ENCODE measurements at places on chromosomes 13 and 19.

GRCh38 chr13:93603043-93603442, 376.4 kb downstream of the GPC6 start:
- DNase-seq, result no peak

GRCh38 chr13:26323764-26324163, 69.8 kb downstream of the CDK8 start:
- DNase-seq, result no peak

- no peak for DNase-seq
Observed at GRCh38 chr19:57687363-57688010, 5.7 kb downstream of the ZNF551 start.

DNA sequence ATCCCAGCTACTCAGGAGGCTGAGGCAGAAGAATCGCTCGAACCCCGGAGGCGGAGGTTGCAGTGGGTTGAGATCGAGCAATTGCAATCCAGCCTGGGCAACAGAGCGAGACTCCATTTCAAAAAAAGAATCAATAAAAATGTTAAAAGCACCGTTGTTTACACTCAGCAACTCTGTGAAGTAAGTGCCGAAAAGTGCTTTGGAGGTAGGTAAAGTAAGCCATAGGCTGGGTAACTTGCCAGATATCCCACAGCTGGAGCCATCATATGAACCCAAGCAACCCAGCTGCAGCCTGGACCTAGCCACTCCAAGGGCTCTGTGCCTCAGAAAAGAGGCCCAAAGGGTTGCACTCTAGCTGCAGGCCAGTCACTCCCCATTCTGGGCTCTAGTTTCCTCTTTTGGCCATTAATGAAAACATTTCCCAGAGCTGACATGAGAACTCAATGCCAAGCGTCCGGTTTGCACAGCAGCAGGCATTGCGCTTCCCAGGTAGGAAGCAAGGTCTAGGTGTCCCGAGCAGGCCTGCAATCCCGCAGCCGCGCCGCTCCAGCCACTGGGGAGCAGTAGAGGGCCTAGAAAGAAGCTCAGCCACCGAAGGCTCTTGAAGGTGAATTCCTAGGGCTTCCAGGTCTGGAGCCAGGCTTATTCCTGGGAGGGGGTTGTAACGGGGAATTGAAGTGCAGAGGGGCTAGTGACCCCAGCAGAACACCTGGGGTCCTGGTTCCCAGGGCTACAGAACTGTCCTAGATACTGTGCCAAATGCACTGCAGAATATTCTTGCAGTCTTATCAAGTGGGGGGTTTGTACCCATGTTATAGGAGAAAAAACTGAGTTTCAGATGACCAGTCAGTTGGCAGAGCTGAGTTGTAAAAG, 4.1 kb upstream of the CD79A start:
- DNase-seq, result peak; percentile 64

DNA sequence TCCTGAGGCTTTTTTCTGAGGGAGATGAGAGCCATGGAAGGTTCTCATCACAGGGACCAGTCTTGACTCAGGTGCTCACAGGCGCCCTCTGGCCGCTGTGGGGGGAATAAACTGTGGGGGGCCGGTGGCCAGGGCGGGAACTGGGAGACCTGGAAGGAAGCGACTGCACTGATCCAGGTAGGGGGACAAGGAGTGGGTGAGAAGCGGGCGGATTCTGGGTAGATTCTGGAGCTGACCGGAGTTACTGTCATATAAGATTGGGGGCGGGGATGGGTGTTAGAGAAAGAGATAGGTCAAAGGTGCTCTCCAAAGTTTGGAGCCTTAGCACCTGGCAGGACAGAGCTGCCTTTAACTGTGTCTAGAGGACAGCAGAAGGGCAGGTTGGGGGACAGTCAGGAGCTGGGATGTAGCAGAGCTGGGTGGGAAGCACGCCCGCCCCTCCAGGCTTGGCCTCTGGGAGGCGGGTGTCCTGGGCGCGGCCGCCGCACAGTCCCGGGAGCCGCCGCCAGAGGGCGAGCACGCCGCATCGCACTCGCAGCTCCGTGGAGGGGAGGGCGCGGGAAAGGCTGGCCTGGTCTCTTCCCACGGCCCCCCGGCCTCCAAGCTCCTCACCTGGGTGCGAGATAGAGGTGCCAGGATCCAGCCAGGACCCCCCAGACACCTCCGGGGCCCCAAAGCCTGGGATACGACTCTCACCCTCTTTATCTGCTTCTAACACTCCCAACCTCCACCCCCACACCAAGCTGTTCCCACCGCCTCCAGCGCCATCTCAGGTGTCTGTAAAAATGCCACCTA, 4.2 kb upstream of the DAND5 start:
- peak; percentile 56 for DNase-seq

GRCh38 chr19:8373867-8374813, 10.2 kb downstream of the ANGPTL4 start:
- DNase-seq, result no peak

DNA sequence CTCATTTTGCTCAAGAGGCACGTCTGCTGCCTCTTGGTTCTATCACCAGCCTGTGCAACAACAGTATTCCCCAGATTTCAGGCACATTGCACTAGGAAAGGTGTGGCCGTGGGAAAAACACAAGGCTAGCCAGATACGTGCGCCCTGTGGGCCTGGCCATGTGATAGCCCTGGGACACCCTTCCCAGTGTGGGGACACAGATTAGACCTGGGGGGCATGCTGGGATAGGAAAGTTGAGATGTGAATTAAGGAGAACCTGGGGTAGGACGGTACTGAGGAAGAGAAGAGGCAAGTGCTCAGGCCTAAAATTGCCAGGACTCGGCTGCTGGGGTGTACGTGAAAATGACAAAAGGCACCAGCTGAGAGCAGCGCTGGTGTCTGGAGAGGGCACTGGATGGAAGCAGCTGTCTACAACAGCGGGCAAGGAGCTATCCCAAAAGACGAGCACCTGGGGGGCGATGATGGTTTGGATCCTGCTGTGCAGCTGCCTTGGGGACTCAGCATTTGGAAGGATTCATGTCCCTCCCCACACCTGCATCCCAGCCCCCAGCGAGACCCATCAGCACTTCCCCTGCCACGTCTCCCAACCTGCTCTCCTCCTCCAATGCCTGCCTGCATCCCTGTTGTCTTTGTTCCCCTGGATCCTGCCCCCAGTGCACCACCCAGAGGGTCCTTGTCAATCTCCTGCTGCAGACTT, 54.3 kb downstream of the GGACT start:
- no peak for DNase-seq

GRCh38 chr19:3367628-3368440, 1.5 kb downstream of the NFIC start:
- no peak for DNase-seq

DNA sequence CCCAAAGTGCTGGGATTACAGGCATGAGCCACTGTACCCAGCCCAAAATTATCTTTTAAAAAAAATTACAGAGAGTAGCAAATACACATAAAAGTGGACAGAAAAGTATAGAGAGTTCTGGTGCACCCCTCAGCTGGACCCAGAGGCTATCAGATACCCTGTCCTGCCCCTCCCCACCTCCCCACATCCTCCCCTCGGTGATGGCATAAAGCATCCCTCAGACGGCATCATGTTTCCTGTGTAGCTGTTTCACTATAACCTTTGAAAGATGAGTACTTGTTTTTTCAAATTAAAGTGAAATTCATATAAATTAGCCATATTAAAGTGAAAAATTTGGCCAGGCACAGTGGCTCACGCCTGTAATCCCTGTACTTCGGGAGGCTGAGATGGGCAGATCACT, 20.1 kb downstream of the SLC27A1 start:
- no peak for DNase-seq

DNA sequence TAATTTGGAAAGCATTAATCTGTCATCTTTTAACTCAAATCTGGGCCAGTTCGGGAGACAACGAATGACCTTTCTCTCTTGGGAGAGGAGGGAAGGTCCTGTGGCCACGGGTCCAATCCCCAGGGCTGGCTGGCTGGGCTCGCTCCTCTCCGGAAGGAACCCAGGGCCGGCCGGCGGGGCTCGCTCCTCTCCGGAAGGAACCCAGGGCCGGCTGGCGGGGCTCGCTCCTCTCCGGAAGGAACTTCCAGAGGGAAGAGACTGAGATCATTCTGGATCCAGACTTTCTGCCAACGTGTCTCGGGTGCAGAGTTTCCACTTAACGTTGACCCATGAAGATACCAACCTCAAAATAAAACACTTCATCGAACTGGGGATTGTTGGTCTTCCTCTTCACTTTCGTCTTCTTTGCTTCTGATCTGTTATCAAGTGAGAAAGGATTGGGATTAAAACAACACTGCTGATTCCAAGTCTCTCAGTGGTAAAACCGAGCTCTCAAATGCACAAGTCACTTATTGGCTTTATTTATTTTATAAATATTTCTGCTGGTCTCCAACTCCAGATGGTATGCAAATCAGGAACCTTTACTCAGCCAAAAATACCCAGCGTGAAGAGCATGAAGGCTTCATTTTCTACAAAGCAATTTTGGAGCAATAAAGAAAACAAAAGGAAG, 53.3 kb upstream of the C13orf46 start:
- DNase-seq, result no peak

DNA sequence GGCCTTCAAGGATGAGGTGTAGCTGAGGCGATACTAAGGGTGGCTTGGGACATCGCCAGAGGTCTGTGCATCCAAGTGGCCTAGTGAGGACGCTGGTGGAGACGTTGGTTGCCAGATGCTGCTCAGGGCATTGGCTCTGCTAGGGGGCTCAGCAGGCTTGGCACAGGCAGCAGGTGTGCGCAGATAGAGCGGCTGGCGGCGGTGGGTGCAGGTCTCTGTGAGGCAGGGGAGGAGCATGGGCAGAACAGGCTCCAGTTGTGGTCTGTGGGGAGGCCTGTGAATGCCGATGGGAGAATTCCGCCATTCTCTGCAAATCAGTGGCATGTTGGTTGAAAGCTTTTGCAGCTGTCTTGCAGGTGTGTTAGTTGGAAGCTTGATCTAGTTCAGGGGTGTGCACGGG, 21.2 kb downstream of the PRAM1 start:
- no peak for DNase-seq

DNA sequence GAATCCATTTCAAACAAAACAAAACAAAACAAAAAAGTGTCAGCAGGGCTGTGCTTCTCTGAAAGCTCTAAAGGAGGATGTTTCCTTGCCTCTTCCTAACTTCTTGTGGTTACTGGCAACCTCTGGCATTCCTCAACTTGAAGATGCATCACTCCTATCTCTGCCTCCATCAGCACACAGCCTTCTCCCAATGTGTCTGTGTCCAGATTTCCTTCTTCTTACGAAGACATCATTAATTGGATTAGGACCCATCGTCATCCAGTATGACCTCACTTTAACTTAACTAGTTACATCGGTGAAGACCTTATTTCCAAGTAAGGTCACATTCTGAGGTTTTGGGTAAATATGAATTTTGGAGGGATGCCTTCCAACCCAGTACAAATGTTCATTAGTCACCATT, 33.8 kb upstream of the GTF2F2 start:
- DNase-seq, result no peak

- no peak for DNase-seq
Observed at GRCh38 chr19:35202722-35203688, 25.5 kb downstream of the FAM187B start.

DNA sequence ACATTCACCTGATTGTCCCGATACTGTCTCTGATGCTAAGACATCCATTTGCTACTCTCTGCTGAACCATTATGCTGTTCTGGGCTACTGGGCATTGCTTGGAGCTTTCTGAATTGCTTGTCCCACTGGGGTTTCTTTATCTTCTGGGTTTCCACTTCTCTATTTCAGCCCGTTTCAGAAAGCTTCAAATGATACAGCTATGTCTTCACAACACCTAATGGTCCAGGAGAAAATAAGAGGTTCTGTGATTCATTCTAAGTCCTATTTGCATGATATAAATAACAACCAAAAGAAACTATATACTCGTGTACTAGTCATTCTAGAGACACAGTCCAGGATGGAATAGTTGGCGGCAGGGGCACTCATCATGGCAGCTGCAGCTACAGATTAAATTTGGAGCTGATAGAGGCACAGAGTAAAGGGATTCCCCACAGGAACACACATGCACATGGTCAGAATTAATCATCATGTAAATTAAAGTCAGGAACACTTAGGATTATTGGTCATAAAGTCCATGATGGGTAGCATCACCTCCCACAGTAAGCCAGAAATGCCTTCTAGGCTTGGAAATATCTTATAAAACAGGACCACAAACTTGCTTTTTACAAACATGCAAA, 33.3 kb upstream of the SCEL start:
- DNase-seq, result no peak

- no peak for DNase-seq
Observed at GRCh38 chr13:74770361-74770760, 636.2 kb upstream of the KLF12 start.

DNA sequence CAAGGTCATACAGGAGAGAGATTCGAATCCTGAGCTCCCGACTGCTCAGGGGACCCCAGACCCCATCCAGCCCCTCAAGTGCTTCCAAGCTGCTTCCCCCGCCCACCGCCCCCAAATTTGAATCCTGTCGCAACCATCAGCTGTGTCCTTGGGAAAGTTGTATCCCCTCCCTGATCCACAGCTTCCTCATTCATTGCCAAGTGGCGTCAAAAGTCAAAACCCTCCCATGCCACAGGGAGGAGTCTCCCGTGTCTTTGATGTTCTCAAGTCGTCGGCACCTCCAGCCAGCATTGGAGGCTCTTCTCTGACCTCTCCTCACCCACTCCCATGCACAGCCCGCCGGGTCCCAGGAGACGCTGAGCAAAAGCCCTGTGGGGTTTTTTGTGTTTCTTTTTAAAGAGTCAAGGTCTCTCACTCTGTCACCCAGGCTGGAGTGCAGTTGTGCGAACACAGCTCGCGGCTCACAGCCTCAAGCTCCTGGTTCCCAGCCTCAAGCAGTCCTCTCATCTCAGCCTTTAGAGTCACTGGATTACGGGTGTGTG, 2.8 kb upstream of the IFI30 start:
- DNase-seq, result no peak

GRCh38 chr13:62626771-62627170, 1211.1 kb upstream of the PCDH20 start:
- DNase-seq, result no peak

DNA sequence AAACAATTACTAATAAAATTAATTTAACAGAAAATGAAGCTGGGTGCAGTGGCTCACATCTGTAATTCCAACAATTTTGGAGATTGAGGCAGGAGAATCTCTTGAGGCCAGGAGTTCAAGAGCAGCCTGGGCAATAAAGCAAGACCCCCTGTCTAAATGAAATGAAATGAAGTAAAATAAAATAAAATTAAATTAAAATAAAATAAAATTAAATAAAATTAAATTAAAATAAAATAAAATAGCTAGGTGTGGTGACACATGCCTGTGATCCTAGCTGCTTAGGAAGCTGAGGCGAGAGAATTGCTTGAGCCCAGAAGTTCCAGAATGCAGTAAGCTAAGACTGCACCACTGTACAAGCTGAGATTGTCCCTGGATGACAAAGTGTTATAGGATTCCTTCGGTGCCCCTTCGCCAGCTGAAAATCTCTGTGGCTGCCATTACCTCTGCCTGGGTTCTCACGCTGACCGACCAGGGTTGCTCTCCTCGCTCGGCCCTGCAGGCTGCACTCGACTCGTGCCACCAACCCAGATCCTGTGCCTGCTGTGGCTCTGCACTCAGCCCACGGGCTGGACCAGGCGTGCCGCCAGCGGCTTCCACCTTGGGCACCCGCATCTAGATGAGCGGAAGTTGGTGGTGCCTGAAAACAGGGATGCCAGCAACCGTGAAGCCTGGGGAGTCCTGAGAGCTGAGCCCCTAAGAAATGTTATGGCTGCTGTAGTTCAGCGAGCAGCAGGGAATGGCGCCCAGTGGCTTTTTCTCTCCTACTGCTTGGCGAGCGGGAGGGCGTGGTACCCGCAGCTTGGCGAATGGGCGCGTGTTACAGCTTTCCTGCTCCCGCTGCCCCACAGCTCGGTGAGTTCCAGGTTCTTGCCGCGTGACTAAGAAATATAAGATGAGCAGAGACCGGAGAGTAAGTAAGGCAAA, 539.2 kb upstream of the PCDH9 start:
- DNase-seq, result no peak

GRCh38 chr13:99610702-99611289, 109.5 kb downstream of the TM9SF2 start:
- no peak for DNase-seq

GRCh38 chr19:49713236-49713845, 22.4 kb downstream of the CPT1C start:
- DNase-seq, result no peak
